ENCODE measurements at places on chromosomes 16 and 17.

DNA sequence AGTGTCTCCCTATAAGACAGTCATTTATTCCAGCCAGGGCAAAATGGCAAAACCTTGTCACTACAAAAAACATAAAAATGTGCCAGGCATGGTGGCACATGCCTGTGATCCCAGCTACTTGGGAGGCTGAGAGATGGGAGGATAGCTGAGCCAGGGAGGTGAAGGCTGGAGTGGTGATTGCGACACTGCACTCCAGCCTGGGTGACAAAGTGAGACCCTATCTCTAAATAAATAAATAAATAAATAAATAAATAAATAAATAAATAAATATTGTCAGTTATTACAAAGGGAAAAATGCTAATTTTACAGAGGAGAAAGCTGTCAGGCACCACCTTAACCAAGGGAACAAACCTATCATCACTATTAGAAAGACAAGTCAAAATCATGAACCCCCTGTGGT is 75.5 kb downstream of the STH start:
- DNase-seq: no peak

- DNase-seq: no peak
These were observed 112.0 kb downstream of the LITAF start for GRCh38 chr16:11474617-11475291.

DNA sequence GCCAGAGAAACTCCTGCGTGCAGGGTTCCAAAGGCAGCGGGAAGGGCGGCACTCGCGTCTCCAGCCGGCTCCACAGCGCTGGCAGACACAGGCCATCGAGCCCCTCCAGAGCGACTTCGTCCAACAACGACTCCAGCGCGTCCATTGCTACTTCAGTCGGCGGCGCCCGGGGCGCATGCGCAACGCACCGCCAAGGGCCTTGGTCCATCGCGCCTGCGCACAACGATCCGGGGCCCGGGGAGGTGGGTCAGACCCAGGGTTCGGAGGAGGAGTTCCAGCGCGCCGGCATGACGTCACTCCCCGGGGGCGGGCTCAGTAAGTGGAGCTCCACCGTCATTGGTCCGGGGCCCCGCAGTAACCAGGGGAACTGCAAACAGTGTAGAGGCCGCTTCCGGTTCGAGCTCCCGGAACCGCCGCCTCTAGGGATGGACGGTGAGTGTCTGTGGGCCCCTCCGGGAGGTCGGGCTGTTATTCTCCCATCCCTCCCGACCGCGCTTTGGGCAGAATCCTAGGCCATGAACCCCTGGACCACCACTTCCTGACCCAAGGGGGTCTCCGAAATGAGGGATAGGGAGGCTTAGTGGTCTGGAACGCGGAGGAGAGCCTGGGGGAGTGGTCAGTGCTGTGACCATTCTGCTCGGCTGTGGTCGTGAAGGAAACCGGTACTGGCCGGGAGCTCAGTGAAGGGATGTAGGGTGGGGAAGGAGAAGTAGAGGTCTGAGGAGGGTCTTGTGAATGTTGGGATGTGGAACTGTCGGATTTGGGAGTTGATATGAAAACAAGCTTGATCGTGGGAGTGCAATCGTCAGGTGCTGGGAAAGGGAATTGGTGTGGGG is at the start of the genes GTF3C1 and KATNIP:
Gene GTF3C1 (minus strand): TSS at position 168 of the 836 bp plus-strand sequence. CDS start 23 bp downstream, at position 145.
Gene KATNIP (plus strand): TSS at position 399 of the 836 bp plus-strand sequence. CDS start 27 bp downstream, at position 426.
- DNase-seq: peak; percentile 99

DNA sequence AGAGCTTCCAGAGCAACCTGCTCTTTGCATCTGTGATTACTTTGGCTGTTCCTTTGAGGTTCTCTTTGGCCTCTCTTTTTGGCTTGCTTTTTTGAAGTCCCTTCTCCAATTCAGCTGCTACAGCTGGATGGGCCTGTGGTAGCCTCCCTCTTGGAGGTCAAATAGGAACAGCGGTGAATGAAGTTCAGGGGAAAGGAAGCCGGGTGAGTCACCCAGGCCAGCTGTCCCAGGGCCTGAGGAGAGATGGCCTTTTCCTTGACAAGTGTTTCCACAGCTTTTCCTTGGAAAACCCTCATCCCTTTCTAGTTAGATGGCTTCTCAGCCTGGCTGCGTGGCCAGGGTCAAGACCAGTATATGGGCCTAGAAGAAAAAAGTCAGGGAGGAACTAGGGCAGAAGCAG is 103.1 kb downstream of the STX8 start:
- no peak for DNase-seq

DNA sequence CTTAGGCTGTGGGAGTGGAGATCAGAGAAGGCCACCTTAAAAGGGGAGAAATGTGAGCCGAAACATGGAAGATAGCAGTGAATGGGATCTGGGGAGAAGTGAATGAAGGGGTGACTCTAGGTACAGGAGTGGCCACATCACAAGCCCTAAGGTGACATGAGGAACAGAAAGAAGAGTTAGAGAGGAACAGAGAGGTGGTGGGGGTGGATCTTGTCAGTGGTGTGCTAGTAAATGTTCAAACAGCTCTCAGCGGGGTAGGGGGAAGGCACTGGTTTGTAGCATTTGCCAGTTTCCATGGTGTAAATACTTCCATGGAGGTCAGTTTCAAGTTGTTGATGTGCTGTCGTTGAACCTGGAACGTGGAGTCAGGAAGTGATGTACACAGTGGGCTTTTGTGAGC is 90.8 kb downstream of the SDR42E1 start:
- no peak for DNase-seq

- DNase-seq: no peak
These were observed 4.3 kb upstream of the PIMREG start for GRCh38 chr17:6439951-6440350.

Data from RWPE2 (cell line).